ENCODE measurements at places on chromosomes 6 and 20.

GRCh38 chr6:169890049-169890448 is 138.6 kb downstream of the ERMARD start:
- no peak for DNase-seq

DNA sequence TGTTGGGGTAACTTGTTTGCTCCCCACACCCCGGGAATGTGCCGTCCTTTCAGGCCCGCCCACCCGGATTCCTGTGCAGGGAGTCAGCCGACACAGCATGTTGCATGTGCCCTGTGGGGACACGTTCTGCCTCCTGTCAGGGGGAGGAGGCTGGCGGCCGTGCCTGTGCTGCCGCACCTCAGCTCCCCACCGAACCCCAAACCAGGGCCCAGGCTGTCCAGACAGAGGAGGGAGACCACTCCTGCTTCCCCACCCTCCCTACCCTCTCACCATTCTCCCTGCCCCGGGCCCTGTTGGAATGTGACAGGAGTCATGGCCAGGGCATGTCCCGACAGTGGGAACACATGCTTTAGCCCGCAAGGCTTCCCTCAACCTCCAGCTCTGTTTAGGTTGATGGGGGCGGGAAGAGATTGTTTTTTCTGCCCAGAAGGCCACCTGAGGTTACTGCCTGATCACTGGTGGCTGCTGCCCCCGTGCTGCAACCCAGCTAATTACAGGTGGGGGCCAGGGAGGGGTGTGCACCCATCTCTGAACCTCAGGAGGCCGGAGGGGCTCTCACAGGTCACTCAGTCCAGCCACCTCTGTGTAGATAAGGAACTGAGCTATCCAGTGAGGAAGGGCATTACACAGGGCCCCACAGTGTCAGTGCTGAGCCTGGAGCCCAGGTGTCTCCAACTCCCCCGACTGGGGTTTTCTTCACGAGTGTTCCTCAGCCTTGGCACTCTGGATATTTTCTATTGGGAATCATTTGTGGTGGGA is 13.6 kb downstream of the LRRC73 start:
- DNase-seq = no peak

DNA sequence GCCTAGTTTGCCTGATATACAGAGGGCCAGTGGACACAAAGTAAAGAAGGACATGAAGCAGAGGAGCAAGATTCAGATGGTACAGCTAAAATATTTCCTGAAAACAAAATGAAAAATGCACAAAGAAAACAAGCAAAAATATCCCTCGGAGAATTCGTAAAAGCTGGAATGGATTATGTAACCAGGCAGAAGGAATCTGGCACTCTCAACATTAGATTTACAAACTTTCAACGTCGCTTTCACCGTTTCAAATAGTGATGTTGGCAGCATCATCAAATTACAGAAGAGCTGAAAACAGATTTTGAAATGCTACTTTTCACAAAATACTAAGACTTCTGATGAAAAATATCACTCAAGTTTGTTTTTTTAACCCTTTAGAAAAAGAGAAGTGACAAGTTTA is 11.7 kb downstream of the SMLR1 start:
- no peak for DNase-seq

DNA sequence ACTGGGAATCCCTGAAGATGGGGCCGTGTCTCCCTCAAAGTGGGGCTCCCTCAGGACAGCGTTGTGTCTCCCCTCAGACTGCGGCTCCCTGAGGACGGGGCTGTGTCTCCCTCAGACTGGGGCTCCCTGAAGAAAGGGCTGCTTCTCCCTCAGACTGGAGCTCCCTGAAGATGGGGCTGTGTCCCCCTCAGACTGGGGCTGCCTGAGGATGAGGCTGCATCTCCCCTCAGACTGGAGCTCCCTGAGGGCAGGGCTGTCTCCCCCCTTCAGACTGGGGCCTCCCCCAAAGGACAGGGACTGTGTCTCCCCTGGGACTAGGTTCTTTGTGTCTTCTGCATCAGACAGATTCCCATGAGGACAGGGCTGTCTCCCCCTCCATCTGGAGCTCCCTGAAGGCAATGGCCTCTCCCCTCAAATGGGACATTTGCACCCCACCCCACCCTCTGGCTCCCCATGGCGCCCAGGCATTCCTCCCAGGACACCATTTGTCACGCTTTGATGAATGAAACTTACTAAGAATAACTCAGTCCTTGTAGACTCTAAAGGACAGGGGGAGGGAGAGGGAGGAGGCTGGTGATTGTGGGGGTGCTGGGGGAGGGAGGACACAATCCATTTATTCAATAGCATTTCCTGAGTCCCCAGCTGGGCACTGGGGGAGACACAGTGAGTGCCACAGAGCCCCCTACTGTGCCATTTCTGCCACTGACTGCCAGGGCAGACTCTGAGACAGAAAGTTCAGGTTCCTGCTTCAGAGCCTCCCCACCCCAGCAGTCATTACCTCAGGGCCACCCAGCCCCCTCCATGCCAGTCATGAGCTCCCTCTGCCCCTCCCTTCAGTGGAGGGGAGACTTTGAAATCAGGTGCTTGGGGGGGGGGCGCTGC is 122.4 kb downstream of the MRPL14 start:
- DNase-seq = no peak

DNA sequence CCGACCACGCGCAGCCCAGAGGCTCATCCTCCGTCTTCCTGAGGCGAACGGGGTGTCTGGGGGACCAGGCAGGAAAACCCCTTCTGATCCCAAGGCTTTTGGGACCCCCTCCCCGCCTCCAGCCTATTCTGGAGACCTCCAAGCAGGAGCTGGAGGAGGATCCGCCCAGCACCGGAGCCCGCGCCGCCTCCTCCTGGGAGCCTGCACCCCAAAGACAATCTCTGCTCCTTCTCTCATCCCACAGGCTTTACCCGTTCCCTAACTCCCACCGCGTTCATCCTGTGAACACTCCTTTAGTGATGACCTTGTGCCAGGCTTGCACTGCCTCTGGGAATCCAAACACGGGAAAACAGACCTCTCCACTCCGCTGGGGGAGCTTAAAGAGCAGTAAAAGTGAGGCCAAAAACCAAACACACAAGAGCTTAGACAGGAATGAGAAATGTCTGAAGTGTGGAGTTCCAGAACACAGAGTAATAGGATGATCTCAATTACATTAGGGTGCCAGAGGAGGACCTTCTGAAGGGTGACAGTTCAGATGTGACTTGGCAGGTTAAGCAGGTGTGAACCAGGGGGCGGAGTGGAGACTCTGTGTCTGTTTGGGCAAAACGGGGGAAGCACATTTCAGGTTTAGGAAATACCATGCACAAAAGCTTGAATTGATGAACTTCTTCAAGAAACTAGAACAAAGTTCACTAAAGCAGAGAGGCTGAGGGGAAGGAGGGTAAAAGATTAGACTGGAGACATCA is 7.6 kb downstream of the HLA-DRB5 start:
- no peak for DNase-seq

DNA sequence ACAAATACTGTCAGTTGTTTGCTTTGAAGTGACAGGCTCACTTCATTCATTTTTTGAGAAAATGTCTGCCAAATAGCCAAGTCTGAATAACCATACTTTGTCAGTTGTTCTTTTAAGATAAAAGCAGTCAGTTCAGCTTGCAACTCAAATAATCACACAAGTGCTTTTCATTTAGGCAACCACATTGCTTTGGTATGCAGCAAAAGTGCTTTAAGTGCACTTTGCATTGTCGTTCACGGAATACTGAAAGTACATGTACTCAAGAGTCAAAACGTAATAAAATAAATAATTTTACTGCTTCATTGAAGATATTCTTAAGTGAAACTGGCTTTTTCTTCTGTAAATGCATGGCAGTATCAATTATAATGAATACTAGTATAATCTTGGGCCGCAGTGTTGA is 107.2 kb downstream of the MMS22L start:
- no peak for DNase-seq

Data from stimulated activated naive CD4-positive, alpha-beta T cell (primary cell).